Upper lobe of left lung (tissue), 6 donors: ENCODE measurements at places on chromosomes 4 and X. TPM values are rescaled to one million over a fixed set of nuclear protein-coding genes. Genes with fewer than 3 reads are reported as not detected.

GRCh38 chrX:109533631-109534030 lies 3.0 kb upstream of the NXT2 start:
- no peaks in the 10 kb centered on the region for H3K27me3 ChIP-seq
- no peaks in the 10 kb centered on the region for H3K36me3 ChIP-seq
- H3K4me3 ChIP-seq, result no peak overlapping the region
- no peak for DNase-seq
- H3K27ac ChIP-seq, result no peak overlapping the region

GRCh38 chrX:12304261-12304660 lies 166.0 kb downstream of the FRMPD4 start:
- H3K27ac ChIP-seq, result no peak overlapping the region
- no peak overlapping the region for H3K4me3 ChIP-seq
- no peak for DNase-seq

GRCh38 chr4:182339221-182339641 lies 96.0 kb downstream of the TENM3 start:
- no peak overlapping the region for H3K27ac ChIP-seq
- no peaks in the 10 kb centered on the region for H3K27me3 ChIP-seq
- H3K36me3 ChIP-seq, result no peaks in the 10 kb centered on the region
- no peaks in the 10 kb centered on the region for H3K4me1 ChIP-seq

GRCh38 chr4:86117705-86118302 lies 242.0 kb downstream of the MAPK10 start:
- DNase-seq, result no peak
- no peaks in the 10 kb centered on the region for H3K27me3 ChIP-seq
- H3K4me1 ChIP-seq, result no peaks in the 10 kb centered on the region
- no peaks in the 10 kb centered on the region for H3K36me3 ChIP-seq

GRCh38 chrX:13271511-13271910 lies 48.3 kb downstream of the ATXN3L start:
- no peak overlapping the region for H3K4me3 ChIP-seq
- no peaks in the 10 kb centered on the region for H3K27me3 ChIP-seq
- no peaks in the 10 kb centered on the region for H3K4me1 ChIP-seq
- no peak for DNase-seq
- no peaks in the 10 kb centered on the region for H3K36me3 ChIP-seq

- H3K4me1 ChIP-seq, result peaks cover 14% of the 10 kb centered on the region
- peaks cover 25% of the 10 kb centered on the region for H3K36me3 ChIP-seq
- no peak overlapping the region for H3K27ac ChIP-seq
- H3K27me3 ChIP-seq, result no peaks in the 10 kb centered on the region
Measured at GRCh38 chr4:139076016-139076744, 60.6 kb downstream of the NOCT start.

GRCh38 chr4:57550198-57550597 lies 440.0 kb upstream of the IGFBP7 start:
- no peak for DNase-seq
- H3K36me3 ChIP-seq, result no peaks in the 10 kb centered on the region
- H3K27me3 ChIP-seq, result no peaks in the 10 kb centered on the region

- no peak overlapping the region for H3K4me3 ChIP-seq
- H3K4me1 ChIP-seq, result no peaks in the 10 kb centered on the region
- DNase-seq, result no peak
- no peaks in the 10 kb centered on the region for H3K27me3 ChIP-seq
Measured at GRCh38 chrX:21487832-21488231, 113.6 kb downstream of the CNKSR2 start.

DNA sequence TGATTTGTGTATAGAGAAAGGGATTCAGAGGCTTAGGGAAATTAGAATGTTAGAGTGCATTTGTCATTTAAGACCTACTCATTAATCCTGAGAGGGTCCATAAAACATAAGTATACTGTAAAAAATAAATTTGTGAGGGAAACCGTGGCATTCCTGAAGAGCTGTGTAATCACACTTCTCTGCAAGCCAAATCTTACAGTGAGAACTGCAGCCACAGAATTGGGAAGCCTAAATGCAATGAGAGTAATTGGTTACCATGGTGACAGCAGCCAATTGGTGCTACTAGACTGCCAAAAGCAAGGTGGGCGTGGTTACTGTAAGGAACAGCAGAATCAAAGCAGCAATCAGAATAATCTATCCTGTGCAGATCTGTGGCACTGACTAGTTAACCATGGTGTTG lies 345.2 kb upstream of the GRID2 start:
- no peaks in the 10 kb centered on the region for H3K27me3 ChIP-seq
- no peak for DNase-seq
- H3K4me3 ChIP-seq, result no peak overlapping the region
- H3K4me1 ChIP-seq, result no peaks in the 10 kb centered on the region
- no peaks in the 10 kb centered on the region for H3K36me3 ChIP-seq

- no peak overlapping the region for H3K4me3 ChIP-seq
- H3K27me3 ChIP-seq, result no peaks in the 10 kb centered on the region
- no peak overlapping the region for H3K27ac ChIP-seq
- H3K36me3 ChIP-seq, result no peaks in the 10 kb centered on the region
- H3K4me1 ChIP-seq, result no peaks in the 10 kb centered on the region
- no peak for DNase-seq
Measured at GRCh38 chr4:9962611-9963314, 58.5 kb downstream of the SLC2A9 start.

DNA sequence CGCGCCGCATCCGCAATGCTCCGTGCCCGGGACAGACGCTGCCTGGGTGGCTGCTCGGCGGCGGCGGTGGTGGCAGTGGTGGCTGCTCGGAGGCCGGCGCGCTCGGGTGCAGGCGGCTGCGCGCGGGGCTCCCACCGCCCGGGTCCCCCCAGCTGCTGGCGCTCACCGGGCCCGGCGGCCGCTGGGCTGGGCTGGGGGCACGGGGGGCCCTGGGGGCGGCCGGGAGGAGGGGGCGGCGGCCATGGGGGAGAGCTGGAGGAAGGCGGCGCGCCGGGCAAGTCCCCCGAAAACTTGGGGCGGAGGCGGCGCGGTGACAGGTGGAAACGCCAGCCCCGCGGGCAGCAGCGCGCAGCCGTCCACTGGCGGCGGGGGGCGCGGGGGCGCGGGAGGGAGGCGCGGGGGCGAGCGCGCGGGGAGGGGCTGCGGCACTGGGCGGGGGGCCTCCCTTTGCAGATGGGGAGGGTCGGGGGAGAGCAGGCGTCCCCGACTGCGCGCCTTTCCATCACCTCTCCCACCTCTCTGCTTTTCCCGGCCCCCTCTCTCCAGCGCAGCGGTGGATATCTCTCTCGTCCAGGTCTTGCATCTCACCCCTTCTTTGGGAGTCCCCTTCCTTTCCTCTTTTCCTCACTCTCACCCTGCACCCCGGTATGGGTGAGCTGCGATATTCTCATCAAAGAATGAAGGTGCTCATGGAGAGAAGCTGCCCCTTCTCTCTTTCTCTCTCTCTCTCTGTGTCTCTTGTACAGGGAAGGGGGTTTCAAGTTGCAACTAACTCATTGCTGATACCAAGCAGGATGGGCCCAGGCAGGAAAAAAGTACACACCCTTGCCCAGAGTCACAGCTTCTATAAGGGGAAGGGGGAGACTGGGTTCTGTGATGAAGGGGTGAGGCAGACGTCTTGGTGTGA lies 83.7 kb upstream of the DHRSX start:
- H3K4me3 ChIP-seq, result no peak overlapping the region
- H3K27ac ChIP-seq, result no peak overlapping the region
- DNase-seq, result no peak
- H3K27me3 ChIP-seq, result no peaks in the 10 kb centered on the region
- H3K4me1 ChIP-seq, result peaks cover 15% of the 10 kb centered on the region

GRCh38 chr4:83361416-83362103 lies 26.9 kb upstream of the HPSE start:
- no peak for DNase-seq
- no peaks in the 10 kb centered on the region for H3K27me3 ChIP-seq
- no peak overlapping the region for H3K4me3 ChIP-seq
- no peaks in the 10 kb centered on the region for H3K36me3 ChIP-seq
- no peak overlapping the region for H3K27ac ChIP-seq

GRCh38 chrX:141879616-141880015 lies 24.1 kb upstream of the MAGEC1 start:
- no peak for DNase-seq
- H3K4me1 ChIP-seq, result no peaks in the 10 kb centered on the region
- no peak overlapping the region for H3K4me3 ChIP-seq
- H3K27me3 ChIP-seq, result no peaks in the 10 kb centered on the region
- H3K27ac ChIP-seq, result no peak overlapping the region

- no peaks in the 10 kb centered on the region for H3K4me1 ChIP-seq
- no peaks in the 10 kb centered on the region for H3K36me3 ChIP-seq
- no peak for DNase-seq
- no peaks in the 10 kb centered on the region for H3K27me3 ChIP-seq
- H3K27ac ChIP-seq, result no peak overlapping the region
- H3K4me3 ChIP-seq, result no peak overlapping the region
Measured at GRCh38 chr4:45951153-45951552, 172.7 kb downstream of the GABRG1 start.

DNA sequence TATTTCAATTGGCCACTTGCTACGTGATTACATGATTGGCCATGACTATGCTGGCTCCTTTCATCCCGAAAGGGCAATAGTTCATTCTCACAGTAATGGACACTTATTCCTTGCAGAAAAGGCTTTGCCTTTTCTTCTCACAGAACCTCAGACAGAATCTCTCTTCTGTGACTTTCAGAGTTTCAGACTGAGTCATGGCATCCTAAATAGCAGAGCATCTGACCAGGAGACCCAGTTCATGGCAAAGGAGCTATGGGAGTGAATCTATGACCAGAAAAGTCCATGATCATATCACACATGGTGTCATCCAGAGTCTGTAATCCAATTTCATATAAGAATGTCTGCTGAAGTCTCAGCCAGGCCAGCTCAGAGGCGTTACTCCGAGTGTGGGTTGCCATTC lies 263.3 kb upstream of the CLNK start:
- H3K36me3 ChIP-seq, result no peaks in the 10 kb centered on the region
- no peaks in the 10 kb centered on the region for H3K4me1 ChIP-seq
- DNase-seq, result no peak
- no peak overlapping the region for H3K4me3 ChIP-seq
- H3K27me3 ChIP-seq, result no peaks in the 10 kb centered on the region

DNA sequence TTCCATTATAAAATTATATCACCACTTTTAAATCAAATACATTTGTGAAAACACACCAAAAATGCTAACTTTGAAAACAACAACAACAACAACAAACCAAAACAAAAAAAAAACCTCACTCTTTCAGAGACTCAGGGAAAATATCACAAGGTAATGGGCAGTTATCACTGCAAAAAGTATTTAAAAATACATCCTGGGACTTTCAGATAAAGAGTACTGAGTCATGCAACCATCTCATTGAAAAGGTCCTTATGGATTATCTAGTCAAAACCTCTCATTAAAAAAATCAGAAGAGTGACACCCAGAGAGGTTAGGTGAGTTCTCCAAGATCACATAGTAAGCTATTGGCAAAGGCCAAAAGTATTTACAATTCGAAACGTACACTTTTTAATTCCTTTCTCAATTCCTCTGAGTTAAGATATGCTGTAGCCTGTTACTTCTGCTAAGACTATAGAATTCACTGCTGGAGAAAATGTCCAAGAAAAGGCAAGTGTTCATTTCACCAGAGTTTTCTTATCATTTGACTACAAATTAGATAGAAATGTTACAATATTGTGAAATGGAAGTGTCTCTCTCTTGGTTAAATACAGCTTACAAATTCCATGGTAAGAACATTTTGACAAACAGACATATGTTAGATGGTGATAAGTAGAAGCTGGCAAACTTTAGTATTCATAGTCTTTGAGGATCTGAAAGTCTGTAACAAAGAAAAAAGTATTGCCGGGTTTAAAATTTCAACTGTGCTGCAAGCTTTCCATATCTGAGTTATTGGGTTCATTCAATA lies 9.3 kb downstream of the STX18 start:
- no peaks in the 10 kb centered on the region for H3K36me3 ChIP-seq
- H3K4me1 ChIP-seq, result no peaks in the 10 kb centered on the region
- H3K27ac ChIP-seq, result no peak overlapping the region
- no peak overlapping the region for H3K4me3 ChIP-seq
- H3K27me3 ChIP-seq, result no peaks in the 10 kb centered on the region

- H3K36me3 ChIP-seq, result no peaks in the 10 kb centered on the region
- H3K4me1 ChIP-seq, result no peaks in the 10 kb centered on the region
- no peaks in the 10 kb centered on the region for H3K27me3 ChIP-seq
- DNase-seq, result no peak
- H3K27ac ChIP-seq, result no peak overlapping the region
Measured at GRCh38 chr4:45350438-45350837, 624.1 kb upstream of the GNPDA2 start.

CXorf51B gene
- total RNA-seq, result not detected

ERVMER34-1 gene
- 0.71 TPM for total RNA-seq

HTR2C gene
- not detected for total RNA-seq

ARSH gene
- not detected for total RNA-seq

REELD1 gene
- 2.1 TPM for total RNA-seq

NDNF gene
- total RNA-seq, result 180 TPM

ARR3 gene
- not detected for total RNA-seq

INTS6L gene
- 15.2 TPM for total RNA-seq
